GM12864 (cell line): ENCODE measurements at places on chromosomes 16 and 17.

- no peak for DNase-seq
Measured at GRCh38 chr17:74037320-74037719, 166.2 kb upstream of the RPL38 start.

DNA sequence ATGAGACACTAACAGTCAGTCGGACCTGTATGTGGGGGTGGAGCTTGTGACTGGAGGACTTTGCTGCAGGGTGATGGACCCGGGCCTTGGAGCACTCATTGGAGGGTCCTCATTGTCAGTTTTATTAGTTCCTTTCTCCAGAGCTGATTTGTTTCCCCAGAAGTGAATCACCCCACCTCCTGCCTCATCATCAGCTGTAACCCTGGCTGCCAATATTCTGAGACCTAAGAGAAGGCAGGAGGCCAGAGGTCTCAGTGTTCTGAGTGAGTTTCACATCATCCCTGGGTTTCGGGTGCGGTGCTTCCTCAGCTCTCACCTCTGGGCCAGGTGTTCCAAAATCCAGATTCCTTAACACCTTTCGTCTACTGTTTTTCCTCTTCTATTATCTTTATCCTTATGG, 49.9 kb upstream of the KIFC3 start:
- no peak for DNase-seq

DNA sequence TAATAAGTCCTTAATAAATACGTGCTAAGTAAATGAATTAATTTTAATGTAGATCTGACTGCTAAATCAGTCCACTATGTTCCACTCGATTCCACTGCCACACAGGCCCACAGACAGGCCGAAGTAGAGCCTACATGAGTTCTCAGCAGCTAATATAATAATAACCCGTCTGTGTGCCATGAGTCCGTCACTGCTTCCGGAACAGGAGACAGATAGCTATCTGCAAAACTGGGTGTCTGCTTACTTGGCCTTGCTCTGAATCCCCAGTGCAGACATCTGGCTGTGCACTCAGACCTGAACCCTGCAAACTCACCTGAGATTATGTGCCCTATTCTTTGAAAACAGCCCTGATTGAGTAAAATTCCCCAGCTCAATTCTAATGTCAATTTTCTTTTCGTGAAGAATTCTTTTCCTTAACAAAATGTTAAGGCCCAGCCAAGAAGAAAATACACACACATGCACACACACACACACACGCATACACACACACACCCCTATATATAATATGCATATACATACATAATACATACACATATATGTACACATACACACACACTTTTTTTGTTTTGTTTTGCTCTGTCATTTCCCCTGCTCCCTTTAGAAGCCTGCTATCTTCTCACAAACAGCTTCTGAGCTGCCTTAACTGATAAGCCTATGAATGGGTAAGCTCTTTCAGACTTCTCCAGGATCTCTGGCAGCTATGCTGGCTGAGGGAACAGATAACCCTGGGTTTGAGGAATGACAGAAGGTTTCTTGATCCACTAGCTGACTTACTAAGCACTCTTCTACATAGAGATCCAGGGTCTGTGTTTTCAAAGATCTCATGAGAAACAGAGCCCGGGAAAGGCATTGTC, 39.8 kb upstream of the TOM1L1 start:
- DNase-seq: no peak

GRCh38 chr17:41467561-41467960, 375 bp upstream of the KRT32 start:
- no peak for DNase-seq

DNA sequence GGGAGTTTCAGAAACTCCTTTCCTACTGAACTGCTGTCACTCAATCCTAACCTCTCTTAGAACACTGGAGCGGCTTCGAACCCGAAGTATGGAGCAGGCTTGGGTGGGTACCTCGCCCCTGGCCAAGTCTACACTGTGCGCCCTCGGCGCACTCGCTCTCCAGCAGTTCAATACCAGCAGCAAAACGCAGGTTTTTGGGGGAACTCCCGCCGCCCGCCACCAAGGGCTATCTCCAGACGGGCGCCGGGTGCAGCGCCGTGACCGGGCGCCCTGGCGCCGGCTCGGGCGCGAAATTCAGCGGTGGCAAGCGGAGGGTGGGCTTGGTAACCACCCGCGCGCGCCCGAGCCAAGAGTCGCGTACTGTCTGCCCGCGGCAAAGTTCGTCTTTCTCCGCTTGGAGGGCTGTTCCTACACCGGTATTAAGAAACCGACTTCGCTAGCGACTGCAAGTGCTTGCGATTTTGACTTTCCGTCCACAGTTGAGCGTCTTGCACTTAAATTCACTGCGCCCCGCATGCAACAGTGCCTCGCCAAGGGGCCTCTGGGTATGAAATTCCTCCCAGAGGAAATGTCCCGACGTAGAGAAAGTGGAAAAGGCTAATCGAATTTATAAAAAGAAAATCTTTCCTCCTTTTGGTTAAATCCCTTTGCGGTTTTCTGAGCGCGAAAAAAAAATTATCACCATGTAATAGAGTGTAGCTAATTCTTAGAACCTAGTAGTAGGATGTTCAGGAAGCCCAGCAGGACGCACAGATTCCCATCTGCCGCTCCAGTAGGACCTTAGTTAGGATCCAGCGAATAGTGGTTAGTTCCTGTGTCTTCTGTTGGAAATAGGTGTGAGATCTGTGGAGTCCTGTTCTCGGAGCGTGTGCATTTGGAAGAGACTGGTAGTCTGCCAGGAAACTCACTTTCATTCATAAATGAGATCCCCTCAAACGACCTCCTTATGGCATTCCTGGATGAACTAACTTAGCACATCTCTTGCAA, 5.0 kb upstream of the SALL1 start:
- no peak for DNase-seq

- no peak for DNase-seq
Measured at GRCh38 chr16:85422196-85422631, 190.9 kb upstream of the GSE1 start.

- no peak for DNase-seq
Measured at GRCh38 chr17:28957992-28958355, 6.7 kb upstream of the PHF12 start.

- no peak for DNase-seq
Measured at GRCh38 chr17:30334421-30334820, 564 bp upstream of the TMIGD1 start.

DNA sequence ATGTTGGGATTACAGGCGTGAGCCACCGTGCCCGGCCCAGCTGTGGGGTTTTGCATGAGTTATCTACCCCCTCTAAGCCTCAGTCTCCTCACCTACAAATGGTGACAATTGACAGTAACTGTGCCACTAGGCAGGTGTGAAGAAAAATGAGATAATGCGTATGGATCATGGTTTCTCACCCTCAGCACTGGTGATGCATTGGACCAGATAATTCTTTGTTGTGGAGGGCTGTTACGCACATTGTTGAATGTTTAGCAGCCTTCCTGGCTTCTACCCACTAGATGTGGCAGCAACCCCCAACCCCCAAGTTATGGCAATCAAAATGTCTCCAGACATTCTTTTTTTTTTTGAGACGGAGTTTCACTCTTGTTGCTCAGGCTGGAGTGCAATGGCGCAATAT, 9.0 kb upstream of the HAPSTR1 start:
- DNase-seq: no peak

DNA sequence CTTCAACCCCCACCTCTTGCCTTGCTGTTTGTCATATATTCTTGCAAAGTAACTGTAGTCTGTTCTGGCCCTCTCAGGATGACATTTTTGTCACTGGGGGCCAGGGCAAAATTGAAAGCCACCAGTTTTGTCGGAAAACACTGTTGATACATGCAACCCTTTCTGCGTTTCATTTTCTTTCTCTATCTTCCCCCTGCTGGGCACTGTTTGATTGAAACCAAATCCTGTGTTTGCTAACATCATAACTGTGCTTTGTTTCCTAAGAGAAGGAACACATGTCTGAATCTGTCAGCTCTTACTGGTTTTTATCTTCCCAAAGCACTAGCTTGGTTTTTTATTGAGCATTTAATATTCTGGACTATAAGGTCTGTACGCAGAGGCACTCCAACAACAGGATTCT, 11.7 kb upstream of the CPPED1 start:
- no peak for DNase-seq

DNA sequence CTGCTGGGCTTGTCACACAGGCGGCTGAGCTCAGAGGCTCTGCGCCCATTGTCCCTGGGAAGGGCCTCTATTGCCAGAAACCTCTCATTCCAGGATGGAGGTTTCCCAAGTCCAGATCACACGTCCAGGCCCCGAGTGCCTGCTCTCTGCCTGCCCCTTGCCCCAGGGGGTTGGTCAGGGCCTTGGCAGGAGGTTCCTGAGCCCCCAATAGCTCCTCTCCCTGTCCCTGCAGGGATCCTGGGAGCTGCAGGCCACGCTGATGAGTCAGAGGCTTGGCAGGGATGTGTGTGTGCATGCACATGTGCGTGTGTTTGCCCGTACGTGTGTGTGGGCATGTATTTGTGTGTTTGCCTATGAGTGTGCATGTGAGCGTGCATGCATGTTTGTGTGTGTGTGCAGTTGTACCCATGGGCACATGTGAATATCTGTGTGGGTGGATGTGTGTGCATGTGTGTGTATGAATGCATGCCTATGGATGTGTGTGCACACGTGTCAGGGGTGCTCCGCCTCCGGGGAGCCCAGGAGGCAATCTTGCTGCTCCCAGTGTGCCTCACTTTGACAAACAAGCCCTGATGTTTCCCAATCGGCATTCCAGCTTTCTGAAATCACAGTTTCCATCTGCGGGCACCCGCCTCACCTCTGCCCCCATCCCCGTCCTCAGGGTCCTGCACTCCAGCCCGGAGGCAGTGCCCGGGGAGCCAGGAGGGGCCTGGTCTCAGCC, 98.4 kb upstream of the GSE1 start:
- DNase-seq: no peak

GRCh38 chr16:89183975-89184676, 12.6 kb downstream of the CDH15 start:
- DNase-seq: no peak

- no peak for DNase-seq
Measured at GRCh38 chr16:85459529-85460251, 153.4 kb upstream of the GSE1 start.

GRCh38 chr17:79950751-79951150, 84.9 kb downstream of the TBC1D16 start:
- DNase-seq: no peak

DNA sequence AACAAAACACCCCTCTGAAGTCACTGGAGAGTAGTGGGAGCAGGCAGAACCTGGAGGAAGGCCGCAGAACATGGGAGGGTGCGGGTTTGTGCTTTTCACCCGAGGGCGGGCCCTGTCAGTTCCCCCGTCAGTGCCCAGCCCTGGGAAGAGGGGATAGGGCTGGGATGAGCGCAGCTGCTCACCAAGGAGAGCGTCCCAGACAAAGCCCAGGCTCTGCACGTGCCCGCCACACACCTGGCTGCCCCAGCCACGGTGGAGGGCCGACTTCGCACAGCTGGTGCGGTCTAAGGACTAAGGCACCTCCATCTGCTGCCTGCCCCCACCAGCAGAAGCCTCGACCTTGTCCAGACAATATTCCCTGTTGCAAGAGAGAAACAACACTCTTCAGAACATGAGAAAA, 39.5 kb downstream of the ZCCHC14 start:
- DNase-seq: no peak

DNA sequence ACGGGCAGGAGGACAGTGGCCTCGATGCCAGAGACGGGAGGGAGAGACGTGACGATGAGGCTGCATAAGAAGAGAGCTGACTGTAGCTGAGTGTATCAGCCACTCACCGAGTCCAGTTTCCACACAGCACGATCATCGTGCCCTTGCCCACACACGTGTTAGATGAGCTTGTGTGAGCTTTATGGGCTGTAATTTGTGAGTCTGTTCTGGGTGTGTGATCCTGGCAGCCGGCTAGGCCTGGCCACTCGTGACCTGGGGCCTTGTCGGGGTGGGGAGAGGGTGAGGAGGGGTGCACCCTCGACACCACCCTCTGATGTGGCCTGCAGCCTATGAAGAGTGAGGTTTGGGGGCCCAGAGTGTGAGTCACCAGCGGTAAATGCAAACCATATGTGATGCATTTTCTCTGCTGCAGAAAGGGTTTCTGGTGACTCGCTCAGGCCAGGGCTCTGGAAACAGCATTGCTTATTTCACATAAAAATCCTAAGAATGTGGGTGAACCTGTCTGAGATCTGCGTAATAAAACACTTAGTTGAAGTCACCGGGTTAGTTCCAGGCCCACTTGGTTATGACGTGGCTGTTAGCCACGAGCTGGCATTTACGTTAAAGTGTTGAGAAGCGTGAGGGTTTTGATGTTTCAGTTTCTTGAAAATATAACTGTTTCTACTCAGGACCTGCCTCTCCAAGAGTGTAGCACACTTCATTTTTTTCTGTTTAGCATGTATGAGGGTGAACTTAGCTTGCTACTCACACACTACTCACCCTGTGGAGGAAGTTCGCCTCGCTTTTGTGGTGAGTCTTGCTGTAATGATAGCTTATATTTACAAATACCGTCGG, 4.2 kb downstream of the METRNL start:
- no peak for DNase-seq

DNA sequence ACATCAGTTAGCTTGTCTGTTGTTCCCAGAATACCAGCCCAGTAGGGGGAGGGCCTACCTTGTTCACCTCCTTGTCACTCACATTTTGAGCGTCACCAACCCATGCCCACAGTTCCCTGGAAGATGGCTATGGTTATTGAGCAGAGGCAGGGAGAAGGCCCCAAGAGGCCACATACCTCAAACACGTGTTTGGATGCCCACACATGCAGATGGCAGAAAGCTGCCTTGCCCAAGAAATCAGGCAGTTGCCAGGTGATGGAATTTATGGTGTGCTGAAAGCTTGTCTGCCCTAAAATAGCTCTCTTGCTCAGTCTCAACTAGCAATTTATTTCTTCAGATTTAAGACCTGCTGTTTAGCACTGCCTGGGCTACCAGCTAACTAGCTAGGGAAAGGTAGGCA, 16.5 kb upstream of the CMTM4 start:
- no peak for DNase-seq

- DNase-seq: no peak
Measured at GRCh38 chr17:66748578-66748977, 86.3 kb upstream of the CACNG5 start.

DNA sequence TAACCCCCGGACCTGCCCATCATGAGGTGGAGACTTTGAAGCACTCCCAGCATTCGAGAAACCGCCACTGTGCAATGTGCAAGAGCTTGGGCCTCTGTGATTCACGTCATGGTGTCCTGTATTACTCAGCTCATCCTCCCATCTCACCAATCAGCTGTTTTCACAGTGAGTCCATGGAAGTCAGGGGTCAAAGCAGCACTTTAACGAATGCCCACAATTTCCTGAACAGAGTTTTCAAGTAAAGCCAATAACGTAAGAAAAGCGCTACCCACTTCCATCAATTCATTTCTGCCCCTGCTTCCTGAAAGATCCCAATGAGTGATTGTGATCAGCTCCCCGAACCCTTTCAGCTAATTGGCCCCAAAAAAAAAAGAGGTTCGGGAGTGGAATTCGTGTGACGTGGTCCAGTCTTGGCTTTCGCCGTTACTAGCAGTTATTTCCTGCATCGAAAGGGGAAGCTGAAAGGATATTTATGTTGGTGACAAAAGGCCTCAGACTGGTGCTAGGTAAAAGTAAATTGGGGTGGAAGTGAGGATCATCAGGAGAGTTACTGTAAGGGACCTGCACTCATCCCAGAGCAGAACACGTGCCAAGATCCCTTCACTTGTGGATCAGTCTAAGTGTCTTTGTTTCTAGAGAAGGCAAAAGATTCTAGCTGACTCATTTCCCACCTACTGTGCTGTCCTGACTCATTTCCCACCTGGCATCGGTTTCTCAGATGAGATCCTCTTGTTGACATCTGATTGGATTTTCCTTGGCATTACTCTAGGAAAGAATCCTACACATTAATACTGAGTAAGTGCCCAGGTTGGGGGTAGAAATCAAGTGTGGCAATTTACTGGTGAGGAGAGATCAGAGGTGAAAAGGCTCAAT, 136.7 kb upstream of the NUDT7 start:
- no peak for DNase-seq

GRCh38 chr16:84339311-84339710, 29.0 kb upstream of the ATP2C2 start:
- DNase-seq: no peak

- DNase-seq: no peak
Measured at GRCh38 chr16:68362947-68363657, 52.3 kb downstream of the PRMT7 start.
